ENCODE measurements at places on chromosomes 1 and 21.

DNA sequence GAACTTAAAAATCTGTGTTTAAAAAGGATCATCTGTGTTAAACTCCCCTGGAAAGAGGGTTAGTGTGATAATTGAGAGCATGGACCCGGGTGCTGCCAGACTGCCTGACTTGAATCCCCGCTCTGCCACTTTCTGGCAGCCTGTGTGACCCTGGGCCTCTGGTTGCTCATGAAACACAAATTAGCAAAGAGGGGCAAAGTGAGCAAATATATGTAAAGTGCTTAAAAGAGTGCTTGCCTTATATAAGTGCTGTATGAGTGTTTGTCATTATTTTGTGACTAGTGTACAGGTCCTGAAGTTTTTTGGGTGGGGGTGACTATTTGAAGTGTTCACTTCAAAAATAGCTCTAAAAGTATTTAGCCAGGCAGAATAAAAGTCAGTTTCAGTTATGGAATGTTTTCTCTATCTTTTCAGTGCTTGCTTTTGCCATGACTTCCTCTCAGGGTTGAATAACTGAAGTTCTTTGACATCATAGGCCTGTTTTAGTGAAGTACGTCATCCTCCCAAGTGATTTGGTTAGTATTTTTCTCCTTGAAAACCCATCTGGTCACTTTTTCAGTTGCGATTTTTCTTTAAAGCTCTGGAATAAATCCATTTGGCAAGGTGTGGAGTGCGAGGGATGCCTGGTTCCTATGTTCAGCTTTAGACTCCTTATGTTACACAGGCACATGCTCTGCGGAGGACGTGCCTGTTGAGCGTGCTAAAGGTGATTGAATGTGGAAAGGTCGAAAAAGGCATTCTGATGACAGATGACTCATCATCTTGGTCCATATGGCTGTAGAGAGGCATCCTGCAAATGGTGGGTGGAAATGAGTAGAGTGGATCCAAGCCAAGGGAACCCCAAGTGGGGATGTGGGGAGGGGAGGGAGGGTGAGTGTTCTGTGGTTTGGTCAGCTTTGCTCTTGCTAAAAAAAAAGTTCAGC, 47.8 kb downstream of the AK4 start:
- DNase-seq = no peak

GRCh38 chr1:66371233-66372005, 162.5 kb upstream of the SGIP1 start:
- DNase-seq = peak; percentile 63

DNA sequence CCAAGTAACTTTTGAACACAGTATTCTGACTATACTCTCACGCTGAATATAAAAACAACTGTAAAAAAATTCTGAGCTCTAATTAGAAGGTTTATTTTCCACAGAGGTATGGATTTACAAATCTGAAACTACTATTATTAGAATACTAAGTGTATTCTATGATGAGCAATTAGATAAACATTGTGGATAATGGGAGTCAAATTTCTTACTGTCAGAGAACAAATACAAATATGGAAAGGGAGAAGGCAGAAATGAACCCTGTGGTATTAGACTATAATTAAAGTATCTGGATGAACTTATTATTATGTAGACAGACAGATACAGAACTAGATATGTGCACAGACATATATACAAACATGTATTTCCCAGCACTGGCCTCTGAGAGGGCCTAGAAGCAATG, 22.6 kb downstream of the ALDH9A1 start:
- DNase-seq = no peak

GRCh38 chr1:10113501-10113900, 80.7 kb downstream of the UBE4B start:
- no peak for DNase-seq

GRCh38 chr1:12774801-12775345, 1.3 kb downstream of the PRAMEF12 start:
- DNase-seq = peak; percentile 1

- no peak for DNase-seq
Observed at GRCh38 chr1:60620087-60620486, 462.3 kb upstream of the NFIA start.

- DNase-seq = peak; percentile 10
Observed at GRCh38 chr1:116411784-116412479, 38.9 kb downstream of the ATP1A1 start.

- no peak for DNase-seq
Observed at GRCh38 chr1:64733581-64734286, 11.1 kb upstream of the RAVER2 start.

DNA sequence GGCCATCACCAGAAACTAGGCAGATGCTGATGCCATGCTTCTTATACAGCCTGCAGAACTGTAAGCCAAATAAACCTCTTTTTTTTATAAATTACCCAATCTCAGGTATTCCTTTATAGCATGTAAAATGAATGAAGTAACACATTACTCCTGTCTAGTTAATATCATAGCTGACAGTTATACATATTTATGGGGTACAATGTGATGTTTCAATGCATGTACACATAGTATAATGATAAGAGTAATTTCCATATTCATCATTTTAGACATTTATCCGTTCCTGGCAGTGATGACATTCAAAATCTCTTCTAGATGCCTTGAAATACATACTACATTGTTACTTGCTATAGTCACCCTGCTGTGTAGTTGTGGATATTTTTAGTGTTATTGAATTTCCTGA, 85.4 kb upstream of the SLC35F3 start:
- DNase-seq = no peak

DNA sequence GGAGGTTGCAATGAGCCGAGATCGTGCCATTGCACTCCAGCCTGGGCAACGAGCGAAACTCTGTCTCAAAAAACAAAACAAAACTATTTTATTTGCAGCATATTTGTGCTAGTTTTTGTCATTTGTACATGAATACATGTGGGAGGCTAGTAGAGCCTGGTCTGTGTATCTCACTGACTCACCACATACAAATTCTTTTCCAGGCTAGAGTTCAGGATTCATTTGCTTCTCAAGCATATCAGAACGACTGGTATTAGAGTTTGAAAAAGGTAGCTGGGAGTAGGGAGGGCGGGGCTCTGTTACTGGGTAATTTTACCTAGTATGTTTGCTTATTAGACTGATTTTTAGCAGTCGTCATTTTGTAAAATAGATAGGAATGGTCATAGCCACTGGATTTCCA, 4.5 kb upstream of the TOR3A start:
- DNase-seq = peak; percentile 37

DNA sequence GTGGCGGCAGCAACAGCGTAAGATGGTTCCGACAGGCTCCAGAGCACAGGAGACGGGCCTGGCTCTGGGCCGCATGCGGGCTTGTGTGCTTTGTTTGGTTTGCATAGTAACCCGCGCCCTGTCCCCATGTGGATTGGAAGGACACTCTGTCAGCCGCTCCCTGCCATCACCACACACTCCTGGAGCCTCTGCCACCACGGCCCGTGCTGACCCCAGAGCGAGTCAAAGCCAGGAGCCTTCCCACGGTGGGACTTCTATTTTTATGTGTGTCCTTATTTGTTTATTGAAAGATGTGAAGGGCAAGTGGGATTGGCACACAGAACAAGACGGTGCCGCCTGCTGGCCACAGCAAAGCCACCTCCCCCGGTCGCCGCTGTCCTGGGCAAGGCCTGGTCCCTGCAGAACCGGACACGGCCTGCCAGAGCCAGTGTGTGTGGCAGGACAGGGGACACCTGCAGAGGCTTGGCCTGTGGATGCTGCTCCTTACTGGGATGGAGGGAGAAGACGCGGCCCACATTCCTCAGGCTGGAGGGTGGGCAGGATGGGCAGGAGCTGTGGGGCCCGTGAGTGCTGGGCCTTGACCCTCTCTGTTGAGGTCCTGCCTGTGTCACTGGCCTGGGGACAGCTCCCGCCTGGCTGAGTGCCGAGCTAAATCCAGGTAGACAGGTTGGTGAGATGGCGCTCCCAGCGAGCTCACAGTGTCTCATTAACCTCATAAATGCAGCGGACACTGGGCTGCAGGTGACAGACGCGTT, 64.4 kb downstream of the AGPAT3 start:
- no peak for DNase-seq

GRCh38 chr1:27241677-27242076, 7.2 kb downstream of the WDTC1 start:
- no peak for DNase-seq

DNA sequence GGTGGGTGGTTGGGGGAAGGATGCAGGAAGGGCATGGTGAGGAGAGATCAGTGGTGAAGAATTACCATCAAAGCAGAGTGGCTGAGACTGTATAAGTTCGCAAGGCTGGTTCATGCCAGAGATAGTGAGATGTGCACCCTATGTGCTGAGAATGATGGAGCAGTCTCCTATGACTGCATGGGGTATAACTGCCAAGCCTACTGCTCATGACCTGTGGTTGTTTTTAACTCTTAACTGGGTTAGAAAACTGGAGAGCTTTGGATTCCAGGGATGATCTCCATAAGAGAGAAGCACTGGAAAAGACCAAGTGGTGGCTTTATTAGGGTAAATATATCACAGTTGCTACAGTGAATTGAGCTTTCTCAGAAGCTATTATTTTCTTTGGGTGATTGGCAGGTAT, 16.2 kb downstream of the WNT2B start:
- no peak for DNase-seq

GRCh38 chr1:115186711-115187265, 97.5 kb upstream of the TSPAN2 start:
- no peak for DNase-seq

- DNase-seq = peak; percentile 66
Observed at GRCh38 chr1:59013276-59013927, 229.6 kb upstream of the JUN start.

DNA sequence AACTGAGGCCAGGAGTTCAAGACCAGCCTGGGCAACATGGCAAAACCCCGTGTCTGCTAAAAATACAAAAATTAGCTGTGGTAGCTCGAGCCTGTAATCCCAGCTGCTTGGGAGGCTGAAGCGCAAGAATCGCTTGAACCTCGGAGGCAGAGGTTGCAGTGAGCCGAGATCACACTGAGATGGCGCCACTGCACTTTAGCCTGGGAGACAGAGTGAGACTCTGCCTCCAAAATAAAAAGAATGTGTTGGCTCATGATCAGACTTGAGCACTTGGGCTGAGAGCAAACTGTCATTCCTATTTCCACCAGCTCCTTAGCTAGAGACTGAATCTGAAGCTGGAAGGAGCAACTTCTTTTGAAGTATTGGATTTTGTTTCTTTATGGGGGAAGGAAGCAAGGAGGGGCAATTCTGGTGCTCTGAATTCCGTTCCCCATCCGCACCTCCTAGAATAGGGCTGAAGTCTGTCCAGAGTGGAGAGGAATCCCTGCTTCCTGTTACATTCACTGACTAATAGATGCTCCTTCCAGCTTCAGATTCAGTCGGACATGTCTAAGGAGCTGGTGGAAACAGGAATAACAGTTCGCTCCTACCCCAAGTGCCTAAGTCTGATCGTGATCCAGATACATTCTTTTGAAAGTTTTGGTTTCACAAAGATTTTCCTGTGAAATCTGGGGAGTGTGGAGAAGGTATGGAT, 3.8 kb downstream of the ZNF672 start:
- DNase-seq = peak; percentile 51

- DNase-seq = no peak
Observed at GRCh38 chr1:193260896-193261295, 74.5 kb upstream of the B3GALT2 start.

DNA sequence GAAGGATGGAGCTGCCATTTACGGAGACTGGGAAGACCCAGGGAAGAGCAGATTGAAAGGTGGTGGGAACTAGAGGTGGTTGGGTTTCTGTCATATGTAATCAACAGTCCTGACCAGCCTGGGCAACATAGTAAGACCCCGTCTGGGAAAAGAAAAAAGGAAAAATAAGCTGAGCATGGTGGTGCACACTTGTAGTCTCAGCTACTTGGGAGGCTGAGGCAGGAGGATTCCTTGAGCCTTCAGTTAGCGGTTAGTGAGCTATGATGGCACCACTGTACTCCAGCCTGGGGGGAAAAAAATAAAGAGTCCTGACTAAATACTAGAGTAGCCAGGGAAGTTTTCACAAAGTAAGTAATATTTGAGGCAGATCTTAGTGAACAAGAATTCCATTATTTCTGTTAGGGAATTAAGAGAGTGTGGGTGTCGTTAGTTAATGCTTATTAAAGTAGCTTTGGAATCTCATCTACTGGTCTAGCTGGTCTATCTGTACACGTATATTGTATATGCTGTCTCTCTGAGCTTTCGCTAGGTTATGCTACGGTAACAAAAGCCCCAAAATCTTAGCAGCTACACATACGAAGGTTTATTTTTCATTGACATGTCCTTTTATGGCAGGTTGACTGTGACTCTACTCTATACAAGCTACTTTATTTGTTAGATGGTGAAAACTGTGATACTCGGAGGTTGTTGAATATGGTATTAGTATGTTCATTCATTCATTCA, 4.4 kb downstream of the NBPF1 start:
- no peak for DNase-seq

- DNase-seq = no peak
Observed at GRCh38 chr1:77276941-77277340, 4.9 kb upstream of the AK5 start.

DNA sequence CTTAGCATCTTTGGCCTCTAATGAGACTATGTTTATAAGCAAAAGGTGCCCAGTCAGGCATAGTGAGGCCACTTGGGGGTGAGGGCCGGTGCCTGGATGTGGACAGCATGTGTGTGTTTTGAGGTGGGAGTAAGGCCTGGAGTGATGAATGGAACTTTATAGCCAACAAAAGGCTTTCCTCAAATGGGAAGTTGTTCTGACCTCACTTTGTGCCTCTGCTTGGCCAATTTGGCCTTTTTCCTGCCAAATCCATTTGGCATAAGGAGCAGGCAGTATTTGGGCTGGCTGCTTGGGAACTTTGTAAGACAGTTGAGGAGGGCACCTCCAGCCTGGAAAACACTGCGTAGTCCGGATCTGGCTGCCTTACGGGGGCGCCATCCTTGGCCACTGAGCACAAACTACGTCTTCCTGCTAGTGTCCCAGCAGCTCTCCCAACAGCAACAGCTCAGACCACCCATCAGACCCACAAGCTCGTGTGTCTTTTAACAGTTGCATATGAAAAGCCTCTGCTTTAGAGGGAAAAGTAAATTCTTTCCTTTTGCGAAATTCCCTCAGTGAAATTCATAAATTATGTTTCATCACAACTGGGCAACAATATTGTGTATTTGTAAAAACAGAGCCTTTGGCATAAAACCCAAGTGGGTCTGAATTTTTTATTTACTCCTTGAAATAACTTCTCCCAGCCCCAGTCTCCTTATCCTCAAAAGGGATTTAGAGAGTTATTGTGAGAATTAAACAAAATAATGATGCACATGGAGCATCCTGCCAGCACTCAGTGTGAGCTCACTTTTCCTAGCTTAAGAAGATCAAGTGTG, 322.9 kb downstream of the DISC1 start:
- no peak for DNase-seq

DNA sequence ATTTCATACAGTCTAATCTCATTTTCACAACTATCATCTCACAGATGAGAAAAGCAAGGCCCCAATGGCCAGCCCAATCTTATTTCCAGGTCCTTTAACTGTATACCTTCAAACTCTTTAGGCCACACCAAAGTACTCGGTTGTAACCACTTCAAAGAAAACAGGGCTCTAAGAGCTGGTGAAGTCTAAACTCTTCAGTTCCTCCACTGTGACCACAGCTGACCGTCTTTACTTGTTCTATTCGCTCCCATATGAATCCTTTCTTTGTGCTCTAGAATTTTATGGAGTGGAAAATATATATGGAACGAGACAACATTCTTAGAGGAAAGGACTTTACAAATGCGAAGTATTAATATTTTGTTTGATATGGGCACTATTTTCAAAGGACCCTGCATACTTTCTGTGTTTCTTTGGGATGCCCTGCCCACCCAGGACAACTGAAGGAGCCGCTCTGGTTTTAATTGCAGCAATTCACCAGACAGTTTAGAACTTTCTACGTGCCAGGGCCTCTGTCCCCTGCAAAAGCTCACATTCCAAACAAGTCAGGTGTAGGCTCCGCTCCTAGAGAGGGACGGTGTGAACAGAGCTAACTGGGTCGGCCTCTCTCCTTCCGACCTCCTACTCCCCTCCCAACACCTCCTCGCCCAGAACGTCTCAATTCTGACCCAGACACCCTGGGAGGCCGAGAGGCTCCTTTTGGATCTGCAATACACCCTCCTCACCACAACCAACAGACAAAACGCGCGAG, 15.7 kb downstream of the IER5 start:
- DNase-seq = peak; percentile 40

Data from GM03348 (cell line).